HAP-1 (cell line): ENCODE measurements at places on chromosomes 7 and 10.

GRCh38 chr10:129440722-129441316, 26.2 kb upstream of the MGMT start:
- DNase-seq = no peak

DNA sequence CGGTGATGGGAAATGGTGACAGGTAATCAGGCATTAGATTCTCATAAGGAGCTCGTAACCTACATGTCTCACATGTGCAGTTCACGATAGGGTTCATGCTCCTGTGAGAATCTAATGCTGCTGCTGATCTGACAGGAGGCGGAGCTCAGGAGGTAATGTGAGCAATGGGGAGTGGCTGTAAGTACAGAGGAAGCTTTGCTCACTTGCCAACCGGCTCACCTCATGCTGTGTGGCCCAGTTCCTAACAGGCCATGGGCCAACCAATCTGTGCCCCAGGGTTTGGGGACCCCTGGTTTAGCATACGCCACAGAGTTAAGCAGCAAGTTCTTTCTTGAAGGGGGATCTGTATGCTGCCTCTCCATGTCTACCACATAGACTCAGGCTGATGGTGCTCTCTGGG, 133.1 kb downstream of the IQUB start:
- no peak for DNase-seq

DNA sequence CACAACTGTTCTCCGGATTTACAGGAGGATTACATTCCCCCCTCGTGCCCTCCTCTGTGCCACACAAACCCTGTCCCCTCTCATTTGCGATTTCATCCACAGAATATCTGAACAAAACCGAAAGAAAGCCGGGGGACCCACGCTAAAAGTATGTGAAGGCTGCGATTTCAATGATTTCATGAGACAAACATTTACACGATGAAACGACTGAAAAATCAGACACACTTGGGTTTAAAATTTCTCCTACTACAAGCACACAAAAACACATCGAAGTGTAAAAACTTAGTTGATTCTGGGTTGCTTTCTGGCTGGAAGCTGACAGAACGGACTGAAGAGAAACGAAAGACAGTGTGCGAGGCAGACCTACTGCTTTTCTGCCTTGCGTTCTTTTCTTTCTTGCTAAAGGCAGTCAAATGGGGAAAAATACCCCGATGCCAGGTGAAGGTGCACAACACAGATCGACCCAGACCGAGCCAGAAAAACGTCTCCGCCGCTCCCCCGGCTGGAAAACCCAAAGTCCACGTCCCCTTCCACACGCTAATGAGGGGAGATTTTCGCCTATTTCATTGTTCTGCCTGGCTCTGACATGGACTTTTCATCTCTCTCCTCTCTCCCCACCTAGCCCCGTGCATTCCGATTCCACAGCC, 1.2 kb downstream of the HIPK2 start:
- peak; percentile 47 for DNase-seq

- no peak for DNase-seq
Observed at GRCh38 chr7:84422790-84423189, 228.2 kb upstream of the SEMA3A start.

- no peak for DNase-seq
Observed at GRCh38 chr7:134903073-134903790, 83.1 kb upstream of the AGBL3 start.
